ENCODE measurements at places on chromosomes 4 and X.

DNA sequence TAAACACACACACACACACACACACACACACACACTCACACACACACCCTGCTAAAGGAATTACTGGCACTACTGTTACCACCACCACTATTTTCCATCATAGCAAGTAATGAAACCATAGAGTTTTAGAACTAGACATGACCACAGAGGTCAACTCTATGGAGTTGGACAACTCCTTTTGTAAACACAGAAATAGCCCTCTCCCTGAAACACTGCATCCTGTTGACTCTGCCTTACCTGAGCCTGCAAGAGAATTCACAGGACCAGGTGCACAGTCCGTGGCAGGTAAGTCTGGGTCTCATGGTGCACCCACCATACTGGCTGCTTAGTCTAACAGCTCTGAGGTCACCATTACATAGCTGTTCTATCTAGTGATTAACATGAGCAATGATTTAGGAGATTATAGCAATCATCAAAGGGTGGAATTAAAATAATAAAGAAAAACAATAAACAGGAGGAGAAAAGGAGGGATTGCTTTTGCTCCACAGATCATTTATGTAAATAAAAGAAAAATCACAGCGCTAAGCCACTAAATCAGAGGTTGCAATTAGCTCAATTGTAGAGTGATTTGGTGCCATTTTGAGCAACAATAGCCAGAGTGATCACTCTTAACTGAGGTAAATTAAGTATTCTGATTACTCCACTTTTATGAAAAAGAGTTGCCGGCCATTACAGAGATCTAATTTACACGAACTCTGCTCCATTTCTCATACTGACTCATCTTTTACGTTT lies 340.0 kb upstream of the RASGEF1B start:
- DNase-seq, result no peak

GRCh38 chr4:138677748-138678147 lies 337.8 kb upstream of the NOCT start:
- DNase-seq, result no peak

DNA sequence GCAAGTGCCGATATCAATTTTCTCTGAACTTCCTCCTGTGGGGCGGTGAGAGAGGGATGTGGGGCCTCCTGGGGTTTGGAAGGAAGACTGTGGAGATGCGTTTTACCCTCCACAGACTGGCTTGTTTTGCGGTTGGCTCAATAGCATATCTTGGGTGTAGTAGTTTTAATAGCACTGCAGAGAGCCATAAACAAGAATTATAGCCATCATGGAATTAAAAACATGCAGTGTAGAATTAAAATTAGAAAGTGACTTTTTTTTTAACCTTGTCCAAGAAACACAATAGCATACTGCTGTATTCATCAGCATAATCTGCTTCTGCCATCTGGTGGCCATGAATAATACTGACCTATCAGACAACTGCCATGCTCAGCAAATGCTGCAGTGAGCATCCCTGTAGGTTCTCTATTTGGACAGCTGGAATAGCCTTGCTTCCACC lies 47.3 kb upstream of the SCML1 start:
- DNase-seq, result peak; percentile 7

- DNase-seq, result no peak
Measured at GRCh38 chr4:163550869-163551267, 56.4 kb downstream of the TMA16 start.

- no peak for DNase-seq
Measured at GRCh38 chr4:106746451-106746850, 289.7 kb downstream of the DKK2 start.

- no peak for DNase-seq
Measured at GRCh38 chr4:110020646-110021443, 108.2 kb downstream of the EGF start.

GRCh38 chr4:81031796-81032551 lies 1.5 kb downstream of the BMP3 start:
- DNase-seq, result no peak

- DNase-seq, result no peak
Measured at GRCh38 chr4:2846172-2846571, 2.5 kb downstream of the ADD1 start.

- no peak for DNase-seq
Measured at GRCh38 chrX:19805046-19805690, 82.2 kb downstream of the SH3KBP1 start.

- DNase-seq, result peak; percentile 79
Measured at GRCh38 chr4:30839583-30840520, 119.7 kb downstream of the PCDH7 start.

- DNase-seq, result no peak
Measured at GRCh38 chr4:186169333-186169944, 21.9 kb upstream of the CYP4V2 start.

DNA sequence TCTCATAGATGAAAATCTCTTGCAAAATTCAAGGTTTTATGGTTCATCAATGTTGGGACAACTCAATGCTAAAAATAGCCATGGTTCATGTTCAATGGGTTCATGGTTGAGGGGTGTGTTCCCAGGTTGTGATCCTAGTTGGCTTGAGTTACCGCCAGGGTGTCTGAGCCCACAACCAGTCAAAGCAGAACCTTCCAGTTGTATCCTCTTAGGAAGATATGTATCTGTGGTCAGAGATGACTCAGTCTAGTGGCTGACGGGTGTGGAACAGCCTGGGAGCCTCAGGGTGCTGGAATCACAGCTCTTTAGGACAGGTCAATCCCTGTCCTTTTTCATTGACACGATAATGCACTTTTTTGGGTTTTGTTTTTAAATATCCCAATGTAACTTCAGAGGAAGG lies 192.3 kb upstream of the NR3C2 start:
- DNase-seq, result no peak

- DNase-seq, result no peak
Measured at GRCh38 chr4:19348746-19349145, 903.0 kb upstream of the SLIT2 start.

GRCh38 chrX:109614951-109615350 lies 10.0 kb downstream of the KCNE5 start:
- no peak for DNase-seq

DNA sequence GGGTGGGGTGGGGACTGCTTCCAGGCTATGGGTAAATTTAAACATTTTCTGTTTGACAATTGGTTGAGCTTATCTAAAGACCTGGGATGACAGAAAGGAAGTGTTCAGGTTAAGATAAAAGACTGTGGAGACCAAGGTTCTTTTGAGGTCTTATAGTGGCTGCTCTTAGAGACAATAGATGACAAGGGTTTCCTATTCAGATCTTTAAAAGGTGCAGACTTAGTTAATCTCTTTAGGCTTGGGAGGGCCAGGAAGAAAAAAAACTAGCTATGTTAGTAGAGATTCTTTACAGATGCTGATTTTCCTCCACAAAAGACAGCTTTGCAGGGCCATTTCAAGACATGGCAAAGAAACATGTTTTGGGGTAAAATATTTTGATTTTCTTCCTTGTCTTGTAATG lies 972.5 kb downstream of the CCSER1 start:
- no peak for DNase-seq

DNA sequence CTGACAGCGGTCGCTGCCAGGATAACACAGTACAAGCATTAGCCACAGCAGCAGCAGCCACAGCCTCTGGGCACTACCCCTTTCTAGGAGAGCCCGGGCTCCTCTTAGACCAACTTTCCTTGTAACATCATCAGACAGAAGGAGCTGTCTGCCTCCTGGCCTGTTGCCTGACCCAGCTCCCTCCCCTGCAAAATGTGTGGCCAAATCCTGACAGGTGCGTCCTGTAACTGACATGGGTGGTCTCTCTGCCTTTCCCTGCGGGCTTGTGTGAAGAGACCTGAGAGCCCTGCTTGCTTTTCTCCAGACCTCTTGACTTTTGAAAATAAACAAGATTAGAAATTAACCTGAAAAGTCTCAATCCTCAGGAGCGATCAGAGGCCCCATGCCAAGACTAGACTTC lies 824.9 kb downstream of the RAPGEF2 start:
- DNase-seq, result no peak

DNA sequence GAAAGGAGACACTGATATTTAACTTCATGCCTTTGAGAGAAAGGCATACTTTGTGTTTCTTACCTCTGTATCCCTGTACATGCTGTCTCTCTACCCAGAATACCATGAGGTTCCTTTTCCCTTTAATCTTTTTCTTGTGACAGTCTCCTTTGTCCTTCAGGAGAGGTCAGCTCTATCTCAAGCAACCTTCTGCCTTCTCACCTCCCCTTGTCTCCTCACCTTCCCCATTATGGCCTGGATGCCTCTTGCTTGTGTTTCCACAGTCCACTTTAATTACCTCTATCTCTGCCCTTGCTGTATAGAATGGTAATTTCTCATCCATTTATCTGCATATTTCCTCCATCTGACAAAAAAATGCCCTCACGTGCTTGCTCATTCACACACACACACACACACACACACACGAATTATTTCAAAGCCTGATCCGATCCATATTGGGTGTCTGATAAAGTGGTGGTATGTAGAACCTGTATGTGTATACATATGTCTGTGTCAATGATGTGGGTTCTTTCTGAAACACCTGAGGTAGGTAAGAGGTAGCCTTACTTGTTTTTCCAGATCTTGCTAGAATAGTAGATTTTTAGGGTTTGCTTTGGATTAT lies 28.5 kb downstream of the MSN start:
- DNase-seq, result no peak

- no peak for DNase-seq
Measured at GRCh38 chrX:109374262-109374960, 107.5 kb downstream of the GUCY2F start.

GRCh38 chrX:119895843-119896326 lies at the start of gene AKAP14:
AKAP14 (plus strand) TSS chrX:119895893; CDS start chrX:119903224, 7,331 bp downstream.
- DNase-seq, result no peak

GRCh38 chr4:79763486-79764075 lies 309.4 kb downstream of the ANTXR2 start:
- no peak for DNase-seq

DNA sequence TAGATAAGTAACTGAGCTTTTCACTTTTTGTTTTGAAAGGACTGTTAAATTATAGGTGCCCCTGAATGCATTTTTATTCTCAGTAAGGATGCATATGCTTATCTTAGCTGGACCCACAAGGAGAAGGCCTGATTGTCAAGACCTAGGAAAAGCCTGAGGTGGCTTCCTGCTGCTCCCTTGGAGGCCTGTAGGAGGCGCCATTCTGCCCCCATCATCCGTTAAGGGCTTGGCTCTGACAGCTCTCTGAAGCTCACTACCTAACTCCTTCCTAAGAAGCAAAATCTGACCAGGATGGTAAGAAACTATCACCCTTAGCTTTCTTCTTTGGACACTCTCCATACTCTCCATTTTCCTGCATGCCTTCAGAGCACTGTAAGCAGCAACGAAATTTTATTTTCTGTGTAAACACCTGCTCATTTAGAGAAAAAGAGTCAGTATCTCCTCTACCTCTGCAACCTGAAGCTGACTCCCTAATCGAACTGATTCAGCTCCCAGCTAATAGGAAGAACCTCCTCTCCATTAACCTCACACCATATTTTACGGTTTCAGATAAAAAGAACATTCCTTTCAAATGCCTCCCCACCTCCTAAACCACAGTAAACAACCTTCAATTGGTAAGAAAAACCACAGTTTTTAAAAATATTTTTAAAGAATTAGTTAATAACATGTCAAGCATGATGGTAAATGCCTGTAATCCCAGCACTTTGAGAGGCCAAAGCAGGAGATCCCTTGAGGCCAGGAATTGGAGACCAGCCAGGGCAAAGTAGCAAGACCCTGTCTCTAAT lies 73.4 kb upstream of the EDNRA start:
- no peak for DNase-seq

- no peak for DNase-seq
Measured at GRCh38 chrX:40418813-40419195, 162.0 kb upstream of the ATP6AP2 start.

- no peak for DNase-seq
Measured at GRCh38 chr4:10741961-10742699, 57.6 kb upstream of the CLNK start.

DNA sequence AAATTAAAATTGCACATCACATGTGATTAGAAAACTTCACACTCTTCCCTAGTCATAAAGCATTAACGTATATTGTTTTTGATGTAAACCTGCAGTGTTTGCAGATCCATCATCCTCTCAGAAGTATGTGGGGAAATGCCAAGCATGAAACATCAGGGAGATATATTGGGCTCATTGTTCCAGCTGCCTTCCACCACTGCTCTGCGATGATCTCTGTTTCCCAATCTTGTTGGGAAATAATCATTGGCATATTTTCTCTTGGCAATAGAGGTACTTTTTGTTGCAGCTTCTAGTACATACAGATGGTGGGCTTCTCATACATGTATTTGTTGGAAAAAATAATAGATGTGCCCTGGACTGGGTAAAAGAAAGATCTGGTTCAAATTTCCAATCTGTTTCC lies 466.3 kb upstream of the HS3ST1 start:
- DNase-seq, result no peak

DNA sequence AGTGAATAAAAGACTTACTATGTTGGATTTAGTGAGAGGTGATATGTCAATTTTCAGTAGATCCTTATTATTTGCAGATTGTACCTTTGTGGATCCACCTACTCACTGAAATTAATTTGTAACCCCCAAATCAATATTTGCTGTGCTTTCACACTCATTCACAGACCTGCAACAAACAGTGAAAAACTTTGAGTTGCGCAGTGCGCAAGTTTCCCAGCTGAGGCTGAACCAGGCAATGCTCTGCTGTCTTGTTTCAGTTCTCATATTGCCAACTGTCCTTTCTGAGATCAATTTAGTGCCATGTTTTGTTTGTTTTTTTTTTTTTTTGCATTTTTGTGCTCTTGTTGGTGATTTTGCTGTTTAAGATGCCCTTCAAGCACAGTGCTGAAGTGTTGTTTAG lies 40.8 kb upstream of the LEF1 start:
- DNase-seq, result no peak

DNA sequence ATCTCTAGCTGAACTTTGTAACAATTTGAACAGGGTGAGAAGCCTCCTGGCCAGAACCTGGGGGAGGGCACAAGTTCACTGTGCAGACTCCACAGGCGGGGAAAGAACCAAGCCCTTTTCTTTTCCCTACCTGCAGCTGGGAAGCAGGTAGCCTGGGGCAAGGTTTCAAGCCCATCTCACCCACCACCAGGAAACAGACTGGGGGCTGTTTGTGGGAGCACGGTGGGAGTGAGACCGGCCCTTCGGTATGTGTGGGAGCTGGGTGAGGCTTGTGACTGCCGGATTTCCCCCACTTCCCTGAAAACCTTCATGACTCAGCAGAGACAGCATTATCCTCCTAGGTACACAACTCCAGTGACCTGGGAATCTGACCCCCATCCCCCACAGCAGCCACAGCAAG lies 211.7 kb downstream of the ZNF674 start:
- DNase-seq, result no peak

GRCh38 chr4:88177983-88178625 lies 19.7 kb upstream of the ABCG2 start:
- no peak for DNase-seq

GRCh38 chr4:7999279-7999678 lies 59.6 kb upstream of the AFAP1 start:
- no peak for DNase-seq

DNA sequence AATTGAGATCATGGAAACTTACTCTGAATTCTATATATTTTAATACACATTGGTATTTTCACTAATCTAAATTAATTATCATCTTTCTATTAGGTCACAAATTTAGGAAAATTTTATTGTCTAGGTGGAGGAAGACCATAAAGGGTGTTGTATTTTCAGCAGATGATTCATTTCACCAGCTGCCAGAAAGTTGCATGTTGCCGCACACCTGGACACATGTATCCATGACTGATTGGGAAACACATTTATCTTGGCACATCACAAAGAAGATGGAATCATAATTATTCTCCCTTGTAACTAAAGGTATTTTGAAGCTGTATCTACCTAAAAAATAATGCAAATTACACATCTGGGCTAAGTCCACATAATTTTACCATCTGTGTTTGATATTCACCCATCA lies 33.1 kb downstream of the SLC7A11 start:
- no peak for DNase-seq
